Midbrain (tissue), 1 donor: ENCODE measurements at places on chromosomes 2 and 18.

DNA sequence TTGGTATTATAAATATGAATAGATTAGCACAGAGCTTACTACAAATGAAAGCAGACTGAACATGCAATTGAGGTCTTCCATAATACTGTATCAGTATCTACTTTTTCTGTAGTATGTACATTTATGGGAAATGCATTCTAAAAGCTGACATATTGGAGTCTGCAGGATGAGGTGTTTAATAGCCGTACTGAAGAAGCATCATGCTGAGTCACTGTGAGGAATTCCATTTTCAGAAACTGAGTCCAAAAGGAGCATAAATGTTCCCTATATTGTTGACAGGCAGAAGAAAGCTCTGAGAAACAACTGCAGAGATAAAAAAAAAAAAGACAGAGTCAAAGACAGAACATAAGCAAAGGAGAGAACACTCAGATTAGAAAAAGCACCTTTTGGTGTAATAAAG, 366.7 kb upstream of the SPHKAP start:
- DNase-seq, result no peak

- DNase-seq, result no peak
These were observed 74.1 kb upstream of the SMAD2 start for GRCh38 chr18:48004577-48004976.

DNA sequence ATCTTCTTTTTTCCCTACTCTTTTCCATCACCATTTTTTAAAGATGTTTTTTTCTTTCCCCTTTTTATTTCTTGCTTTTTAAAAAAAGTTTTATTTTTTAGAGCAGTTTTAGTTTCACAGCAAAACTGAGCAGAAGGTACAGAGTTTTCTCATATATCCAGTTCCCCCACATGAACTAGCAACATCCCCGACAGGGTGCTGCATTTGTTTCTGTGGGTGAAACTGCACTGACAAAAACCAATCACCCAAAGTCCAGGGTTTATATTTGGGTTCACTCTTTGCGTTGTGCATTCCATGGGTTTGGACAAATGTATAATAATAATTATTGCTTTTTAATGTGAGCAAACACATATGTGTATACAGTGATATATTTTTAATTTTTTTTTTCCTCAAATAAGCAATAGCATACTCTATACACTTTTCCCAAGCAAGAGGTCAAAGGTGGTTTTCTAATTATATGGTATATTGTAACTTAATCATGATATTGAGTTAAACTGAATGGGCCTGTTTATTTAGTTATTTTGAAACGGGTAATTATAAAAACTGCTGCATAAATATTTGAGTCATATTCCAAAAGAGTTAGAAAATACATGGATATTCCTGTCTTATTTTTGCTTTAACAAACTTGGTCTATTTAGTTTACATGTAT, 50.3 kb downstream of the NCK2 start:
- DNase-seq, result no peak

DNA sequence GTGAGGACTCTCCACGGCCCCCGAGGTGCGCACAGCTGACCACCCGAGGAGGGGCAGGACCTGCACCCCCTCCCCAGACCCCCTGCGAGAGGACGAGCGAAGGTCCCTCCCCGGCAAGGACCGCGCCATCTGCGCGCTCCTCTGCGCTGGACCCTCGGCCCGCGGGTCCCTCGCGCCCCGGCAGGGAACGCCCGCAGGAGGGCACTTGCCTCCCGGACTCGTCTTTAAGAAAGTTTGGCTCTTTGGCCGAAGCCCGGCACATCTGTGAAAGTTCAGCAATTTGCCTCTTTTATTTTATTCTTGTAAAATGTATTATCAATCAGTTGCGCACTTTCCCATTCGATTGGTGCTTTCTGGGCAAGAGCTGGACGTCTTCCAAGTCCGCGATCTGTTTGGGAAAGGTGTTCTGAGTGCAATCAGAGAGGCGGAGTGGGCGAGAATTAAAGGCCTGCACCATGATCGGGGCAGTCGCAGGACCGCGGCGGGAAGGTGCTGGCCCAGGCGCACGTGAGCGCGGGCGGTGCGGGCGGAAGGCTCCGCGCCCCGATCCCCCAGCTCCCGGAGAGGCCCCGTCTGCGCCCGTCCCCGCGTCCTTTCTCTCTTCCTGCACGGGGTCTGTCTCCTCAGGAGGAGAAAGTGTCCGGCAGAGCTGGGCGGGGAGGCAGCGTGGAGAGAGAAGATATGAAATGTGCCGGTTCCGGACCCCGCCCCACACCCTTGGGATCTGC, 1.6 kb upstream of the ALKAL2 start:
- DNase-seq, result no peak

DNA sequence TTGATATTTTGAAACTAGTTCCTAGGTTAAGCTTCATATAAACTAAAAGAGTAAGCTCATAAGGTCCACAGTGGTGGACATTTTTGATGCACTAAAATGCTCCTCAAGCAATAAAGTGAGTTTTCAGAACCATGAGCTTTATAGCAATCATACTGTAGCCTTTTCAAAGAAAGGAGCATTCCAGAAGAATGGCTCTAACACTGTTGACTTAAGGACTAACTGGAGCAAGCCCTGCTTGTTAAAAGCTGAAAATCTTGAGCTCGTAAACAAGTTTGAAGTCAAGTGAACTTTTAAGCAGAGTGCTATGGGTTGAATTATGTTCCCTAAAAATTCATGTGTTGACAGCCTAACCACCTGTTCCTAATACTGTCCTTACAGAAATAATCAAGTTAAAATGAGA, 38.0 kb downstream of the KYNU start:
- no peak for DNase-seq

- no peak for DNase-seq
These were observed 47.7 kb upstream of the SELENOI start for GRCh38 chr2:26298286-26298637.

DNA sequence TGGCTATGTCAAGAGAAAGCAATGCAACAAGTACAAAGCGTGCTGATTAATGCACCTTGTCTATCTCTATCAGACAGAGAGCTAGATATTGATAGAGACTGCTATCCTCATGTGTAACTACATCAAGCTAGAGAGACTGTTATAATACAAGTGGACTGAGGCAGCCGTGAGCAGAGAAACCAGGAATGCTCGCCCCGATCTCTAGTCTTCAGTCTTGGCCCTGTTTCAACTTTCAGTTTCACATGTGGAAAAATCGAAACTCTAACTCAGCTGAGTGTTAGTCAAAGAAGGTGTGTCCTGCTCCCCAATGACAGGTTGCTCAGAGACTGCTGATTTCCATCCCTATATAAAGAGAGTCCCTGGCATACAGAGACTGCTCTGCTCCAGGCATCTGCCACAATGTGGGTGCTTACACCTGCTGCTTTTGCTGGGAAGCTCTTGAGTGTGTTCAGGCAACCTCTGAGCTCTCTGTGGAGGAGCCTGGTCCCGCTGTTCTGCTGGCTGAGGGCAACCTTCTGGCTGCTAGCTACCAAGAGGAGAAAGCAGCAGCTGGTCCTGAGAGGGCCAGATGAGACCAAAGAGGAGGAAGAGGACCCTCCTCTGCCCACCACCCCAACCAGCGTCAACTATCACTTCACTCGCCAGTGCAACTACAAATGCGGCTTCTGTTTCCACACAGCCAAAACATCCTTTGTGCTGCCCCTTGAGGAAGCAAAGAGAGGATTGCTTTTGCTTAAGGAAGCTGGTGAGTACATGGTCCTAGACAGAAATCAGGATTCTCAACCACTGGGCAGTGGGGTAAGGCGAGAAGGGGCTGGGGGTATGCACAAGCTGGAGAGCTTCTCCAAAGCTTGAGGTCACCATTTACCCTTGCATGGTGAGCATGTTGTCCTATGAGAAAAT, at the start of gene RSAD2:
RSAD2 (plus strand) TSS at position 376 of the 903 bp plus-strand sequence; CDS start at position 400, 24 bp downstream.
- peak; percentile 42 for DNase-seq

- no peak for DNase-seq
These were observed 171.1 kb downstream of the HDAC4 start for GRCh38 chr2:239229545-239230279.

- no peak for DNase-seq
These were observed 460.8 kb downstream of the IRS1 start for GRCh38 chr2:226338825-226339224.

GRCh38 chr2:5946225-5947115, 254.3 kb downstream of the SOX11 start:
- DNase-seq, result no peak

DNA sequence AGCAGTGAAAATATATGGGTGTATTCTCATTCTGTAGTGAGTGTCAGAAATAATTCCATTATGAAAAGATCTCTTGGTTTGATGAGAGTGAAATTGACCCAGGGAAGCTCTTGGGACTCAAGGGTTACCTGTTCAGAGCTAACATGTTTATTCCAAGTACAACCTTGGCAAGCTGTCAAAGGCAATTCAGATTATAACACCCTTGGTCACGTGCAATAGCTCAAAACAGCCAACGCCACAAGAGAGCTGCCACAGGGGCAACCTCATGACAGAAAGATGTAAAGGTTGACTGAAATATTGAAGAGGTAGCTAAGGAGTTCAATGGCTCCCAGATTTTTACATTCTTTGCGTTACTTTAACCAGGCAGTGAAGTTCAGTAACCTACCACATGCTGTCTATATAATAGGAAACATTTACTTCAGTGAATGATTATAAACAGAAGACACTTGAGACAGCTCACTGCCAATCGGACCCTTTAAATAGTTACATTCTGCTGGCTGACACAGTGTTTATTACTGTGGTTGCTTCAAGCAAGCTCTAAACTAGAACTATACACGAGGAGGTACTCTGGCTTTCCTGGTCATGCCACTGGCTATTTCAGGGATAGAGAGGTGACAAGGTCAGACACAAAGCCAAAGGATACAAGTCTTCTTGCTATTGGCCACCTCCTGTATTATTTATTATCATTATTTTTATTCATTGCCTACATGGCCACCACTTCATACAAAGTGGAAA, 187.3 kb downstream of the PID1 start:
- DNase-seq, result no peak

DNA sequence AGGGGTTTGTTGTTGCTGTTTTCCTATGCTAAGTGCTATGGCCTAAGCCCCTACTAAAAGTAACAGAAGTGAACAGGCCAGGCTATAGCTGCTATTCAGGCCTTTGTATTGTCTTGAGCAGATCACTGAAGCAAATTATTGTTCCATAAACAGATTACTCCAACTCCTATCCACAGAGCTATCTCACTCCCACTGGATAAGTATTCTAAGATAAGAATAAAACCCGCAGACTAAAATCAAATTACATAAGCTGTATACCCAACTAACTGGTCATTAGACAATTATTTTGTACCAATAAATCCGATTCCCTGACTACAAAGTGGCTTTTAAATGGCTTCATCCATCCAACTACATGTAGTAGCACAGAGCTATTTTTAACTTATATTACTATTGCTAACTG, 74.3 kb downstream of the THADA start:
- no peak for DNase-seq

DNA sequence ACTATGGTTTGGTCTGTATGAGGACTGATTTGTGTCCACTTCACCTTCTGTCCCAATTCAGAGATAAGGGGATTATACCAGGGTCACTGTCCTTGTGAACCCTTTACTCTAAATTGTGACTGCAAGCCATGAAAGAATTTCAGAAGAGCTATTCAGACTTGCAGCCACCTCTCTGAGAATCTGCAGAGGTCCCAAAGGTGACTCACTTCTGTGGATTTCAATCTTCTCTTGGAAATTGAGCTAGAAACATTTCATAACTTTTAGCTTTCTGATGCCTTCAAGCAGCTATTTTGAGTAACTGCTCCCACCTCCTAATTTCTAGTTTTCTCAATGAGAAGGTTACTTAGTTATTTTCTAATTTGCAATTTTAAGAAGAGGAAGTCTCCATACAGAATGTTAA, 1242.4 kb upstream of the ACVR2A start:
- DNase-seq, result no peak

- DNase-seq, result no peak
These were observed 108.3 kb downstream of the DYSF start for GRCh38 chr2:71561441-71562267.

DNA sequence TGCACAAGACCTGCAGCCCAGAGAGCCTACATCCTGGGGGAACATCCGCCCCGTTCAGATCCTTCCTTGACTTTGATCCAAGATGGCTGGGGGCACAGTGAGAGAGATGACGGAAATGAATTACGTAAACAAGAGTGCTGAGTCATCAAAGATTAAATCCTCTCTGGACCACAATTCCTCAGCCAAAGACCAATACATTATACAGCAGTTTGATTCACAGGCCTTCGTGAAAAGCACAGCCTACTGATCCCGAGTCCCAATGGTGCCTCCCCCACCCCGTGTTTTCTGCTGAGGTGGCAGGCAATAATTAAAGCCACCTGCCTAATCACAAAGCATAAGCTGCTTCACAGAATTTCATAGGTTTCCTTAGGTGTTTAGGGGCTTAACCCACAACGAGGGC, 43.0 kb downstream of the MYO5B start:
- DNase-seq, result no peak

GRCh38 chr2:8704906-8705305, 23.1 kb downstream of the ID2 start:
- DNase-seq, result no peak

DNA sequence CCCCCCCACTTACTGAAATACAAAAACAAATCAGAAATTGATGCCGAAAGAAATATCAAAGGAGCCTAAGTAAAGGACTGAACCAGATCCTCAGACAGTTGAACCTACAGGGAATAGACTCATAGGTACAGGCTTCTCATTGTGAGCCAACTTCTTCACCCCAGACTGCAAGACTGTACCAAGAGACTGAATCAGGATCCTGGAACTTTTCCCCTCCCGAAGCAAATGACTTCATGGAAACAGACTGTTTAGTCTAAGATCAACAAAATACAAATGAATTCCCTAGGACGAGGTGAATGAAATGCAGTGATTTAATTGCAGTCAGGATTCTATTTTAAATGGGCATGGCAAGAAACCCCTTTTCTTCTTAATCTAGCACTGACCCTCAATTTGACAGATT, 53.6 kb upstream of the RNF152 start:
- DNase-seq, result no peak

DNA sequence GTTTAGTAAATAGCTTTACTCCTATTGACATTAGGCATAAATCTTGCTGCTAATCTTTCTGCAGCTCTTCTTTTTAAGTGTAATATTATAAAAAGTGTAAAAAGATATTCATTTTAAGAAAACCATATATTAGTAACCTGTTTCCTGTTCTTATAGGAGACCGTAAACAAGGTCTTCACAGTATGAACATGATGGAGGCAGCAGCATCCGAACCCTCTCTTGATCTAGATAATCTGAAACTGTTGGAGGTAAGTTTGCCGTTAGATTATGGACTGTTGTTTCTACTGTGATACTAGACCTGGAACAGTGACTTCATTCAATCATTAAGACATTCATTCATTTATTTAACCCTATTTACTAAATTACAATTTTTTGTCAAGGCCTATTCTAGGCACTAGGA, 120.0 kb upstream of the FAM117B start:
- no peak for DNase-seq

GRCh38 chr2:228841475-228841874, 429.6 kb downstream of the PID1 start:
- no peak for DNase-seq

GRCh38 chr18:79645291-79645983, 34.2 kb upstream of the CTDP1 start:
- no peak for DNase-seq

DNA sequence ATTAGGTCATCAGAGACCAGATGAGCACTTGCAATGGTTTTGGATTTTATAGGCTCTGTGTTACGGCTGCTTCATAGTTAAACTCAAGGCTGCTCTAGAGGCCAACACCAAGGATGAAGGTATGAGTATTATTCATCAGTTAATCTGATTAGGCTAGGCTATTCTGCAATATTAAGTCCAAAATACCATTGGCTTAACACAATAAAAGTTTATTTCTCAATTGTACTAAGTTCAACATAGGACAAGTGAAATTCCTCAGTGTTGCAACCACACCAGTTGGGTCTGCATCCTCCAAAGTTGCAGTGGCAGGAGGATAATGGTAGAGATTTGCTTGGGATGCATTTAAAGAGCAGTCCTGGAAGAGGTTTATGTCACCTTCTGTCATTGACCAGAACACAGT, 538.3 kb upstream of the CDH2 start:
- DNase-seq, result no peak

GRCh38 chr2:69512446-69512845, 75.2 kb upstream of the NFU1 start:
- DNase-seq, result no peak
